Dermis blood vessel endothelial cell (primary cell): ENCODE measurements at places on chromosomes 12 and 14. TPM values are rescaled to one million over a fixed set of nuclear protein-coding genes. Genes with fewer than 3 reads are reported as not detected.

RTL1 gene
- total RNA-seq = not detected in 2 replicates

LRRIQ1 gene
- total RNA-seq = 0.37 and 0.68 TPM in 2 replicates

ANKS1B gene
- not detected in 2 replicates for total RNA-seq

PPFIA2 gene
- total RNA-seq = not detected in 2 replicates

PLEKHG3 gene
- 9.2 and 9.4 TPM in 2 replicates for total RNA-seq

DIO2 gene
- total RNA-seq = 0.51 TPM in 1 of 2 replicates, not detected in the other

ASPG gene
- total RNA-seq = under 0.01 TPM in 1 of 2 replicates, not detected in the other

RAPGEF3 gene
- total RNA-seq = 52.0 and 106 TPM in 2 replicates

RD3L gene
- not detected in 2 replicates for total RNA-seq

PIWIL1 gene
- not detected in 2 replicates for total RNA-seq

DNA sequence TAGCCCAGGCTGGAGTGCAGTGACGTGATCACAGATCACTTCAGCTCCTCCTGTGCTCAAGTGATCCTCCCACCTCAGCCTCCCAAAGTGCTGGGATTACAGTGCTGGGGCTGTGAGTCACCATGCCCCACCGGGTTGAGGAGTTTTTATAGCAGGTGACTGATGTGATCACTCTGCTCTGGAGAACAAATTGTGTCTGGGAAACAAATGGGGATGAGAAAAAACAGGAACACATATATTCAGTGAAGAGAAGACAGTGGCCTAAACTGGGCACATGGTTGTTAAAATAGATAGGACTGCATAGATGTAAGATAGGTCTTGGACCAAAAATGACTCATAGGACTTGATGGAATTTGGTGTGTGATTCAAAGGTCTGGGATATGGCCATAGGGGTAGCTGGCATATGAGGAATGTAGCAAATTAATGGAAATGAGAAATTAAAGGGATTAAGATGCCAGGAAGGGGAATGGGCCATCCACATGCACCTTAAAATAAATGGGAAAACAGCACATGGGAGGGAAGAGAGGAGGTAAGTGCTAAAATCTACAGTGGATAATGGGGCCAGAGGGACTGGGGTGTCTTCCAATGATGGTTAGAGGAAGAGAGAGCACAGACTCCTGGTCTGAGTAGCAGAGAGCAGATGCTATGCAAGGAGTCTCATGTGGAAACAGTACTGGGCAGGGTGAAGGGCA, 11.2 kb downstream of the BCAT1 start:
- no peak for DNase-seq

DNA sequence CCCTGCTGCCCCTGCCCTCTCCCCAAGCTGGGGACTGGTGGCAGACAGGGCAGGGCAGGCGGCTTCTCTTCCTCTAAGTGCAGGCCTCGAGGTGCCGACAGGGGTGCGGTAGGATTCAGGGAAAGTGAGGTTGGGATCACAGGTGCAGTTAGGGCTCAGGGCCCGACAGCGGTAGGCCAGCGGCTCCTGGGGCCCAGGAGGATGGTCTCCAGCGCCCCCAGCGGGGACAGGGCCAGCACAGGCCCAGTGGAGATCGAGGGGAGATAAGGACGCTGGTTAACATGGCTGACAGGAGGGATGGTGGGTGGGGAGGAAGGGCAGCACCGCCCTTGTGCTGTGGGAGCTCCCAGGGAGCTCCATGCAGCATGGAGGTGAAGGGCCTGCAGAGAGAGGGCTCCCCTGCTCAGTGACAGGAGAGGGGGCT, 935 bp upstream of the CRIP1 start:
- peak; percentile 65 for DNase-seq

DNA sequence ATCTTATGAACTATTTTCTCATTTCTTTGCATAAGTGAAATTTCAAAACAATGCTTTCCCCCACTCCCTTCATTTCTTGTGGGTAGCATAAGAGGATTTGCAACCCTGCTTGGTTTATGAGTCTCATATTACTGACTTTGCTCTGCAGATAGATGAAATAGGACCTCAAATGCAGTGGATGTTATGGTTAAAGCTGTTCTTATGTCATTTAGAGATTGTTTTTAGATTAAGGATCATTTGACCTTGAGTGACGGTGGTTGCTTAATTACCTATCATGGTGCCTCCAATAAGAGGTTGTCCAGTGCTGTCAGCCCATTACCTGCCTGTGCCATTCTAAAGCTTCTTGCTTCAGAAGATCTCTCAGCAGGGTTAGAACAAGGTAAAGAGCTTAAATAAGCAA, 351.4 kb upstream of the ATP2B1 start:
- no peak for DNase-seq

GRCh38 chr12:32369202-32369601, 30.2 kb upstream of the FGD4 start:
- no peak for DNase-seq

- no peak for DNase-seq
Observed at GRCh38 chr12:100942984-100943749, 148.6 kb downstream of the ANO4 start.

DNA sequence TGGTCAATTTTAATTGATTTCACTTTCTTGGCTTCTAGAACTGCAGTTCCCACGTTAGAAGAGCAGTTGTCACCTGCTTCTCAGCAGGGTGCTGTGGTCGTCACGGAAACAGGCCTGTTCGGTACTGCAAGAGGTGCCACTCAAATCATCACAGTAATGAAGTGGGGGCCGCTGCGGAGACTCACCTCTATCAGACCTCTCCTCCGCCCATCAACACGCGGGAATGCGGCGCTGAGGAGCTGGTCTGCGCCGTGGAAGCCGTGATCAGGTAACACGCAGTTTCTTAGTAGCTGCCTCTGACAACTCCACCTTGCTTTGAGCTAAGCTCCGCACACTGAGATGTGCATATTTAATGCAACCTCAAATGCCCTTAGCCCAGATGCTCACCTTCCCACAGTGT, 107.2 kb downstream of the UNC79 start:
- DNase-seq = no peak

GRCh38 chr12:54028314-54029201, at the start of gene HOXC6:
TSS of gene HOXC6 (plus strand) at chr12:54028440. CDS start at chr12:54028522, 82 bp downstream.
- no peak for DNase-seq

GRCh38 chr12:48862760-48863159, 2.9 kb downstream of the RND1 start:
- DNase-seq = no peak

- no peak for DNase-seq
Observed at GRCh38 chr14:92641306-92641705, 107.1 kb downstream of the LGMN start.

- no peak for DNase-seq
Observed at GRCh38 chr12:62865937-62866336, 69.0 kb downstream of the PPM1H start.

DNA sequence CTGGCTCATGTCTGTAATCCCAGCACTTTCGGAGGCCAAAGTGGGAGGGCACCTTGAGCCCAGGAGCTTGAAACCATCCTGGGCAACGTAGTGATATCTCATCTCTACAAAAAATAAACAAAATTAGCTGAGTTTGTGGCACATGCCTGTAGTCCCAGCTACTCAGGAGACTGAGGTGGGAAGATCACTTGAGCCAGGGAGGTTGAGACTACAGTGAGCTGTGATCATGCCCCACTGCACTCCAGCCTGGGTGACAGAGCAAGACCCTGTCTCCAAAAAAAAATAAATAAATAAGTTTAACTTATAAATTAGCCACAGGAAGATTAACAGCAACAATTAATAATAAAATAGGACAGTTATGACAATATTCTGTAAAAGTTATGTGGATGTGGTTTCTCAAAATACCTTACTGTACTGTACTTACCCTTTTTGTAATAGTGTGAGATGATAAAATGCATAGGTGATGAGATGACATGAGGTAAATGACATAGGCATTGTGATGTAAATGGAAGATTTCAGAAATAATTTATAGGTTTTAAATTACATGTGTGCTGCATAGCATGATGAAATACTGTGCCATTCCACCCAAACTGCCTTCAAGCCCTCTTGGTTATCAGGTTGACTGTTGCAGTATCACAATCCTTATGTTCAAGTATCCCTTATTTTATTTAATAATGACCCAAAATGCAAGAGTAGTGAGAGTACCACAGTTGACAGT, 22.0 kb downstream of the USP15 start:
- no peak for DNase-seq

DNA sequence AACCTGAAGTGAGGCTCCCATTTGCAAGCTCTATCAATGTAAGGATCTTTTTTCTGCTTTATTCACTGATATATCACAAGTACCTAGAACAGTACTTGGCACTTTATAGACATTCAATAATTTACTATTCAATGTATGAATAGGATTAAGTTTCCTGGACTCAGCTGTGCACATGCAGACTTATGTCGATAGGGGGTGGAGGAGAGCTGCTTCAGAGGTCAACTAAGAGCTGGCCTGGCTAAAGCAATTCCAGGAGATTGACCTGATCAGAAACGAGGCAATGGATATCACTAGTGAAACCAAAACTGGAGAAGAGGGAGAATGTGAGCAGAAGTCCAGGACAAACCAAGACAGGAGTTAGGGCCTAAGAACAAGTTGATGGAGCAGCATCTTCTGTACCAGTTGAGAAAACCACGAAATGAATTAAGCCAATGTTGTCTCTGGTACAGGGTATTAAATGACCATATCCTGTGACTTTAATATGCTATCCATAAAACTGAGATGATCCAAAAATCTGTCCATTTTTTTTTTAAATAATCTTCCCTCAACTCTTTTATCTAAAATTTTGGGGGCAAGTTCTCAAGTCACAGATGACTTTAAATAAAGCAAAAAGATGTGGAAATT, 169.2 kb downstream of the PIK3C2G start:
- DNase-seq = peak; percentile 73

DNA sequence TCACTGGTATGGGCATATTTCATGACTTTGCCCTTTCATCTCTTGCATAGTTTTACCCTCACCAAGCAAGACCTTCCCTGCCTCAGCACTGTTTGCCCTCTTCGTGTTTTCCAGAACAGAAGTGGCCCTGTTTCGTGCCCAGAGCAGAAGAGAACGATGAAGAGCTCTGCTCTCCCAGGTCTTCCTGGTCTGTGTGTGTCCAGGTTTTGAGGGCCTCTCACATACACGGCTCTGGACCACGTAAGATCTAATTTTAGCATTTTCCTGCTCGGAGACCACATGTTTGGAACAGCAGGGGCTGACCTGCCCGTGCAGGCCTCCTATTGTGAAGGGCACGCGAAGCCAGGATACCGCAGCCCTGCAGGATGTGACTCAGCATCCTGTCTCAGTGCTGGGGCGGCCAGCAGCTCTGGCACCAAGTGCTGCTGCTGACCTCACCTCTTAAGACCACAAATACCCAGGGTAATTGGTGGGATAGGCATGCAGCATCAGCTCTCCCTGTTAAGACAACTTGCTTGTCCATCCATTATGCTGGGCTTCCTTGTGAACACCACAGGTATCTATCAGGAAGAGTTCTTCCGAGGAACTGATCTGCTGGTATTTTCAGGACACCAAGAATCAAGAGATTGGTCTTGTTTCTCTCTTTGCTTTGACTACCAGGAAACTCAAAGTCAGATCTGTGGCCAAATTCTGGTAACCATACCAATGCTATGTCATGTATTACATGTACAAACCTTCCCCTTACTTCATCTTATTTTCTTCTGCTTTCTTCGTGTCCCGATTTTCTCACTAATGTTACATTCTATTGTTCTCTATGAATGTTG, 19.0 kb downstream of the SSH1 start:
- DNase-seq = peak; percentile 100

DNA sequence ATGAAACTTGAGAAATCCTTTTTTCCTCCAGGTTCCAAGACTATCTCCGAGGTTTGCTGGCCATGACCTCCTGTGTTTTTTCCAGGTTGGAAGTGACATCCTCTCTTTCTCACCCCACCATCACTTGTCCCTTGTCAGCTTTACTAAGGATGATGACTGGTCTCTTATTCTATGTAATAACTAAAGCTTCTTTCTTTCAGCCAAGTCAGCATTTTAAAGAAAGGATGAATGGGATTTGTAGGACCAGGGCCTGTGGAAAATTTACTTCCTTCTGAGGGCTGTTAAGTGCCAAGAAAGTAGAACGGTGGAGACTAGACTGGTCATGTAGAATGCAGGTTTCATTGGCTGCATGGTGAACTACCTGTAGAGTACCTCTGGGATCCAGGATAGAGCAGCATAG, 73.6 kb downstream of the FIGNL2 start:
- no peak for DNase-seq

DNA sequence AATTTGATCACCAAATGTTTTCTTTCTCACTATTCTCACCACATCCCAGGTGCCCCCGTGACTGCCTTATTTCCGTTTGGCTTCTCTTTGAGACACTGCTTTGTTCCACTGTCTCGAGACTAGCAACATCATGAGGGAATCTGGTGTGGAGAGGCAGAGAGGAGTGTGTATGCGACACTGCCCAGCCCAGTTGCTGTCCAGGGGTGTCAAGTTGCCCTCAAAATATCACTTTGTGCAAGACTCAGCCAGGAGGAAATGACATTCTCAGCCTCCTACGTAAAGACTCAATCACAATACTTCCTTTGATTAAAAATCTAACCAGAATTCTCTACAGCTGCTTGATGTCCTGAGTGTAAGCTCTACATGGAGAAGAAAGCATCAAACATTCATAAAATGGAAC, 48.2 kb upstream of the EEA1 start:
- peak; percentile 21 for DNase-seq

DNA sequence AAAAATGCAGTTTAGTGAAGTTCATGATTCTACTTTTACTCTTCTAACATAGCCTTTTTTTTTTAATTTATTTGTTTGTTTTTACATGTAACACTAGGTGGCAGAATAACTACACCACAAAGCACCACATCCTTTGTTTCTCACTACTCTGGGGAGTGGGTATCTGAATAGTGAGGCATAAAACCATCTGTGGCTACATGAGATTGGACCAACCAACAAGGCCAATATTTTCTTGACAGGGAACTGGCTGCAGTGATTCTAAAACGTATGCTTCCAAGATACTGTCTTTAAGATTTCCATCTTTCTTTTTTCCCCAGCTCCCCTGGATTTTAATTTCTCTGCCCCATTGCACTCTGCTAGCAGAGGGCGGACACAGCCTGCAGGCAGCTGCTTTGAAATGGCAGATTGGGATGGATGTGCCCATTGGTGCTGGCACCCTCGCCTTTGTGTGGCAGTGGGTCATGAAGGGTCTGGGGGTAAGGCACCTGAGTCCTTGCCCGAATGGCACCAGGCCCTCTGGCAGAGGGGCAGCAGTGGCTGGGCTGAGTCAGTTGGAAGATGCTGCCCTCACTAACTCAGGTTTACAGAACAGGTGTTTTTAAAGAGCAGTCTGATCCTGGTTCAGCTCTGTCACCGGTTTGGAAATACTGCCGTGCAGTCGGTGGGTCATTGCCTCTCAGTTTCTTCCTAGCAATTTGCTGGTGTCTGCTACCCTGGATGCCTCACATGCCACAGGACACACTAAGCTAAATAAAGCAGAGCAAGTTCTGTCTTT, 429.1 kb downstream of the RAD51B start:
- DNase-seq = peak; percentile 86

DNA sequence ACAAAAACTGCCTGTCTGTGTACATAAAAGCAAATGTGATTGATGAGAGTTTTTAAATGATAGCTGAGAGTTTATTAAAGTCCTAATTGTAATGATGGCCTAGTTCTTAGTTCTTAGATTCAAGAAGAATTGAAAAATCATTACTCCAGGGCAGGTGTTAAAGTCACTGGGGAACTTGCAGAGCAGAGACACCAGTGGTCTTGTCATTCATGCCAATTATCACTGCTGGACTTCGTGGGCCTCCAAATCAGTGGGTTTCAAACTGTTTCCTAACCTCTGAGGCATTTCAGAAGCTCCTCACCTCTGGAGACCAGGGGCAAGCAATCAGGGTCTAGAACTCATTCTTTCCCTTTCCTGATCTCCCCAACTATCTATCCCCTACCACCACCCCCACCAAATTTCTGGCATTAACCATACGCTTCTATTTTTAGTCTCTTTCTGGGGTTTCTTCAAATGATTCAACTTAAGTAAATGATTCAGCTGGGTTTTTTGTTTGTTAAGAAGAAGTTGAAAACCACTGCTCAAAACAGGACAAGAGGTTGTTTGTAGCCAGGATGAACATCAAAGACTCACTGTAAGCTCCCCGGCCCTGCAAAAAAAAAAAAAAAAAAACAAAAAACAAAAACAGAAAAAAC, 80.1 kb downstream of the CEP83 start:
- no peak for DNase-seq
